Lung (tissue), 17 donors: ENCODE measurements at places on chromosomes 7 and 10. TPM values are rescaled to one million over a fixed set of nuclear protein-coding genes. Genes with fewer than 3 reads are reported as not detected.

The WNT8B gene
- total RNA-seq, result 0.15 TPM

The TFPI2 gene
- 3.9 TPM for total RNA-seq

The CYP26A1 gene
- not detected for total RNA-seq

The PTF1A gene
- total RNA-seq, result not detected

The TRA2A gene
- 99.0 TPM for total RNA-seq

The INMT gene
- 200 TPM for total RNA-seq

The TAS2R41 gene
- total RNA-seq, result not detected

The ZC3HAV1L gene
- total RNA-seq, result 30.7 TPM

The LIPN gene
- total RNA-seq, result 0.34 TPM

The MAGI2 gene
- 18.0 TPM for total RNA-seq

The DNAJC12 gene
- total RNA-seq, result 1.5 TPM

The CCL24 gene
- total RNA-seq, result 4.8 TPM

The OPN1SW gene
- not detected for total RNA-seq

The IFIT1B gene
- total RNA-seq, result 0.21 TPM

The TSPAN13 gene
- total RNA-seq, result 143 TPM

The LIPM gene
- not detected for total RNA-seq

The DDX50 gene
- total RNA-seq, result 32.7 TPM

The PRR15 gene
- total RNA-seq, result 0.71 TPM

The PLXNA4 gene
- total RNA-seq, result 3.4 TPM

The DRGX gene
- total RNA-seq, result not detected

The NOM1 gene
- total RNA-seq, result 21.3 TPM

The VSTM4 gene
- total RNA-seq, result 49.4 TPM

The IPMK gene
- total RNA-seq, result 5.5 TPM

The PRSS37 gene
- total RNA-seq, result not detected

The WNT2 gene
- 59.2 TPM for total RNA-seq

The LFNG gene
- total RNA-seq, result 47.6 TPM

The GSDME gene
- total RNA-seq, result 8.6 TPM

The HOXA7 gene
- total RNA-seq, result 2.2 TPM

The RAB19 gene
- total RNA-seq, result 3.2 TPM

The STEAP2 gene
- 14.6 TPM for total RNA-seq

The CDK13 gene
- 124 TPM for total RNA-seq

The HMX2 gene
- total RNA-seq, result not detected

The HERC4 gene
- total RNA-seq, result 162 TPM

The TSPAN15 gene
- 44.3 TPM for total RNA-seq

The KCND2 gene
- 0.15 TPM for total RNA-seq

The MMD2 gene
- total RNA-seq, result not detected

The CTTNBP2 gene
- 15.4 TPM for total RNA-seq

The CALN1 gene
- 0.91 TPM for total RNA-seq

The ANXA7 gene
- 76.7 TPM for total RNA-seq

The C10orf71 gene
- not detected for total RNA-seq

The HOXA9 gene
- total RNA-seq, result 0.11 TPM

The SPAM1 gene
- not detected for total RNA-seq

The RAPGEF5 gene
- 87.0 TPM for total RNA-seq

The RAB18 gene
- 84.5 TPM for total RNA-seq

The CARD11 gene
- total RNA-seq, result 4.3 TPM

The MYH16 gene
- total RNA-seq, result not detected
